Pancreas (tissue), 10 donors: ENCODE measurements at places on chromosomes 1 and 21.

GRCh38 chr1:236021424-236022135, 43.3 kb downstream of the NID1 start:
- no peak overlapping the region for H3K27ac ChIP-seq
- no peaks in the 10 kb centered on the region for H3K27me3 ChIP-seq
- no peak for DNase-seq
- H3K4me3 ChIP-seq: no peak overlapping the region
- H3K36me3 ChIP-seq: no peaks in the 10 kb centered on the region

DNA sequence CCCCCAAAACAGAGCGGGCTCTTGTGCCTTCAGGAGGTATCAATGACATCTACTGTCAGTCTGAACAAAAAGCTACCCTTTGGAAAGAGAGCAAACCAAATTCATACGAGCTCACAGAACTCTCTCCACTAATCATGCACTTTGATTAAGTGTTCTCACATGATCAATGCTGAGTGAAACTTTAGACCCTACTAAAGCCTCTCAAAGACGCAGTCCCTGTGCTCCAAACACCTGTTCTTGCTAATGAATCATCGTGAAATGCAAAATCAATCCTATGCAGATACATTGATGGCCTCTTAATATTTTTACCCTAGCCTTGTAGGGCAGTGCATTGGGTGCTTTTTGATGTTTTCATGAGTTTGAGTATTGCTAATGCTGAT, 113.4 kb downstream of the ZBTB18 start:
- H3K4me1 ChIP-seq: no peaks in the 10 kb centered on the region
- H3K27ac ChIP-seq: no peak overlapping the region
- no peaks in the 10 kb centered on the region for H3K36me3 ChIP-seq
- H3K27me3 ChIP-seq: no peaks in the 10 kb centered on the region

GRCh38 chr1:207812778-207813511, 61.1 kb downstream of the CD46 start:
- peaks cover 55% of the 10 kb centered on the region for H3K36me3 ChIP-seq
- no peak for DNase-seq
- no peak overlapping the region for H3K27ac ChIP-seq
- H3K27me3 ChIP-seq: no peaks in the 10 kb centered on the region
- peaks cover 59% of the 10 kb centered on the region for H3K4me1 ChIP-seq
- H3K4me3 ChIP-seq: no peak overlapping the region

GRCh38 chr21:39317134-39318090, 4.0 kb upstream of the BRWD1 start:
- H3K4me1 ChIP-seq: no peaks in the 10 kb centered on the region
- H3K36me3 ChIP-seq: no peaks in the 10 kb centered on the region
- H3K4me3 ChIP-seq: no peak overlapping the region
- H3K27me3 ChIP-seq: no peaks in the 10 kb centered on the region
- H3K27ac ChIP-seq: no peak overlapping the region
- DNase-seq: no peak

DNA sequence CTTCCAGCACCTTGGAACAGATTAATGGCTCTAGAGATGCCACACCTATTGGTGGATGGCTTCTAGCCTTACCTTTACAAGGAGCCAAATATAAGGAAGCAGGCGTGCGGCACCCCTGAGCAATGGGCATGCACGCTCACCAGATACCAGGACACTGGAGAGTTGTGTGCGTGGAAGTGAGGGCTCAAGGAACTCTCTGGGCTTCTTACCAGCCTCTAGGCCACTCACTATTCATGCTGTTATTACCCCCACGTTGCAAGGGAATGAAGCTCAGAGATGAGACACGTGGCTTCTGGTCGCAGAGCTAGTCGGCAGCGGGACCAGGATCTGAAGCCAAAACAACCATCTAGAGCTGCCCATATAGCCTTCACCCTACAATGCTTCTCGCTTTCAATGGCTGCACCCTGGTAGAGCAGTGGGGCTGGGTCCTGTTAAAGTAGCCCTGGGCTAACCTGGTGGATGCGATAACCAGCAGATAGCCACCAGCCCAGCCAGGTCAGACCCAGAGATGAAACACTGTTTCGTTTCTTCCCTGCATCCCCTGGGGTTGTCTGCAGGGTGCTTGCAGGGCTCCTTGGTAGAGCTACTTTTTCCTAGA, 396.4 kb upstream of the VAMP3 start:
- no peak overlapping the region for H3K27ac ChIP-seq
- H3K36me3 ChIP-seq: no peaks in the 10 kb centered on the region
- no peak overlapping the region for H3K4me3 ChIP-seq

DNA sequence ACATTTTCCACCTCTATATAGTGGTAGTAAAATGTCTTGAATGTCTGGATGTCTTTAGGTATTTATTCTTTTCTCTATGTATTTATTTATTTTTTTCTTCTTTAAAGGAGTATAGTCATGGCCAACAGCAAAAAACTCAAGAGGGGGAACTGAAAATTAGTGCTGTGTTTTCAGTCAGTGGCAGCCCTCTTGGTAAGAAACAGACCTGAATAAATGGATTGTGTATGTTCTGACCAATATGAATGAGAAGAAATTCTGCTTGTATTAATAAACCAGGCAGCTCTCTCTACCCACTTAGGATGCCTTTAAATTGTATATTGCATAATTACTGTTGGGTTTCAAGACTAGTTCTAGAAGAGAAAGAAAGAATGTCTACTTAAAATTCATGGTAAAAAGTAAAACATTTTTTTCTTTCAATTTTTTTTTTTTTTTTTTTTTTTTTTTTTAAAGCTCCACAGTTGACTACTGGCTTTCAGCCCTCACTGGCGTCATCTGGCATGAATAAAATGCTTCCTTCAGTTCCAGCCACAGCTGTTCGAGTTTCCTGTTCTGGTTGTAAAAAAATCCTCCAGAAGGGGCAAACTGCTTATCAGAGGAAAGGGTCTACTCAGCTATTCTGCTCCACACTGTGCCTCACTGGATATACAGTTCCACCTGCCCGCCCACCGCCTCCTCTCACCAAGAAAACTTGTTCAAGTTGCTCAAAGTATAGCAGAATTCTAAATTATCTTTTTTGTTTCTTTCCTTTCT, 101.6 kb downstream of the ZMYM4 start:
- DNase-seq: no peak
- H3K27ac ChIP-seq: peak overlapping the region; percentile 43
- no peaks in the 10 kb centered on the region for H3K36me3 ChIP-seq
- no peak overlapping the region for H3K4me3 ChIP-seq

- no peak overlapping the region for H3K4me3 ChIP-seq
- no peak for DNase-seq
- no peaks in the 10 kb centered on the region for H3K36me3 ChIP-seq
These were observed 423.2 kb upstream of the B3GALT2 start for GRCh38 chr1:193609592-193609991.

- H3K4me1 ChIP-seq: no peaks in the 10 kb centered on the region
- H3K4me3 ChIP-seq: no peak overlapping the region
- DNase-seq: no peak
- H3K36me3 ChIP-seq: peaks cover 24% of the 10 kb centered on the region
These were observed 61.3 kb downstream of the B3GALNT2 start for GRCh38 chr1:235442788-235443429.

- H3K36me3 ChIP-seq: no peaks in the 10 kb centered on the region
- DNase-seq: no peak
- H3K27ac ChIP-seq: no peak overlapping the region
- H3K4me1 ChIP-seq: no peaks in the 10 kb centered on the region
These were observed 1806.8 kb downstream of the BRINP3 start for GRCh38 chr1:188670837-188671236.

- no peak for DNase-seq
- H3K27me3 ChIP-seq: no peaks in the 10 kb centered on the region
- no peak overlapping the region for H3K27ac ChIP-seq
- no peaks in the 10 kb centered on the region for H3K36me3 ChIP-seq
- no peaks in the 10 kb centered on the region for H3K4me1 ChIP-seq
These were observed 88.9 kb upstream of the HAO2 start for GRCh38 chr1:119279456-119280381.

DNA sequence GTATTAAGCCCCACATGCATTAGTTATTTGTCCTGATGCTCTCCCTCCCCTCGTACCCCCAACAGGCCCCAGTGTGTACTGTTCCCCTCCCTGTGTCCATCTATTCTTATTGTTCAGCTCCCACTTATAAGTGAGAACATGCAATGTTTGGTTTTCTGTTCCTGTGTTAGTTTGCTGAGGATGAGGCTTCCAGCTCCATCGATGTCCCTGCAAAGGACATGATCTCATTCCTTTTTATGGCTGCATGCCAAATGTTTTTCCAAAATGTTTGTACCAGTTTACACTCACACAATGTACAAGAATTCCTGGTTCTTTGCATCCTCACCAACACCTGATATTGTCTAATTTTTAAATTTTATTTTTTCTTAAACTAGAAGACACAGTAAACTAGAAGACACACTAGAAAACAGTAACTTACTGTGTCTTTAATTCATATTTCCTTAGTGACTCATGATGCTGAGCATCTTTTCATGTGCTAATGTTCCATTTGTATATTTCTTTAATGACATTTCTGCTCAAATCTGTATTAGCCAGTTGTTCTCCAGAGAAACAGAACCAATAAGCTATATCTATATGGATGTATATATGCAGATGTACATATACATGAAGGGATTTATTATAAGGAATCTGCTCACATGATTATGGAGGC, 19.4 kb upstream of the USP1 start:
- no peaks in the 10 kb centered on the region for H3K27me3 ChIP-seq
- H3K4me1 ChIP-seq: no peaks in the 10 kb centered on the region
- DNase-seq: no peak
- no peaks in the 10 kb centered on the region for H3K36me3 ChIP-seq
- H3K4me3 ChIP-seq: no peak overlapping the region

DNA sequence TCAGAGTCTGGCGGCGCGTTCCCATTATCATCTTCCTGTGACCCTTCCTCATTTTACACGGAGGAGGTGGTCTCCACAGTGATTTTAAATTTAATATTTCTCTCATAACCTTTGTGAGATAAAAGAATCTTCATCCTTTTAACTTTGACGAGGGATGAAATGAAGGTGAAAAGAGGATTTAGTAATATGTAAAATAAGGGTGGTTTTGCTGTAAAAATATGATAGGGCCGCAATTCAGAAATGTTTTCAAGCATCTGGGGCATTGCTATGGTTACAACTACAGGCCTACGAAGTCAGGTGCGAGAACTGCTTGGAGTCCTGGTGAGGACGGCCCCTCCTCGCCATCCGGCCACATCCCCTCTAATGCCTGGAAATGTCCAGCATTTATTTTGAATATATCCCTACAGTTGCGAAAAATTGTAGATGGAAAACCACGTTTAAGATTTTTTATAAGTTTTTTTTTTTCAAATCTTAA, 422 bp upstream of the RSBN1 start:
- no peaks in the 10 kb centered on the region for H3K27me3 ChIP-seq
- H3K4me3 ChIP-seq: peak overlapping the region; percentile 5
- DNase-seq: peak; percentile 31
- H3K4me1 ChIP-seq: peaks cover 14% of the 10 kb centered on the region

DNA sequence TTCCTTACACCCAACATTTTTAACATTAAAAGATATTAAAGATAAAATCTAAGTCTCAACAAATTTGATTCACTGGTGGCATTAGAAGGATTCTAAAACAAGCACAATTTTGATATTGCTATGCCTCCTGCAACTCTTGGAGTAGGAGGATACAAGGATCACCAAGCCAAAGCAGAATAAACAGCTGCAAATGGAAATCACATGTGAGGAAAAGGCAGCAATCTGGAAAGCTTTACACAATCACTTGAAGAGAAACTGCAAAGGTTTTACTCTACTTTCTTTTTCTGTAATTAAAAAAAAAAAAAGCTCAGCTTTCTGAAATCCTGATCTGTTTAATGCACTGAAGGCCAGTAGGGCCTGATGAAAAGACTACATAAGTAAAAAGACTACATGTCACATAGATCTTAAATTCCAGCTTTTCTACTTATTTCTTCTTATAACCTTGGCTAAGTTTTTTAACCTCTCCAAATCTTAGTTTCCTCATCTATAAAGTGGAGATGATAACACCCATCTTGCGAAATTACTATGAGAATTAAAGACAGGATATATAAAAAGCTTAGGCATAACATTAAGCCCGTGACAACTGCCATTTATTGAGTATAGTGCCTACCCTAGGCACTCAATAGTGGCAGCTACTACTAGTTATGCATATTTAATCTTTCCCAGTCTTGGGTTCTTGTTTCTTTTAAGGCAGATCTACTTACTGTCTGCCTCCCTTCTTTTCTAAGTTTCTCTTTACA, 73.5 kb downstream of the EPS15 start:
- H3K27ac ChIP-seq: no peak overlapping the region
- no peak for DNase-seq
- no peak overlapping the region for H3K4me3 ChIP-seq
- no peaks in the 10 kb centered on the region for H3K4me1 ChIP-seq
- H3K27me3 ChIP-seq: no peaks in the 10 kb centered on the region

DNA sequence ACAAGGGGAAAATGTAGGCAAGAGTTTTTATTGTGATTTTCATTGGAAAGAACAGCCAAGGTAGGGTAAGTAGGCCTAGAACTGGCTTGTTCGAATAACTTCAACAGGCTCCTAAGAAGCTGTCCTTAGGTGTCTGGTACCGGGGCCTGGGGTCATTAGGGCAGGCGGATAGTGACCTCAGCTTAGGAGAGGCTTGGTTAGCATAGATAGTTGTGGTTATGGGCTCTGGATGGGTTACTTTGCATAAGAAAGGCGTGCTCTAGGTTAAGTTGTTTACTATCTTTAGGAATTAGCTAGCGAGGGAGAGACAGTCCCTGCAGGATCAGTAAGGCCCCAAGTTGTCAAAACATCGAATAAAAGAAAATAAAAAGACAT, 20.7 kb upstream of the HPCAL4 start:
- H3K36me3 ChIP-seq: no peaks in the 10 kb centered on the region
- no peak for DNase-seq
- no peak overlapping the region for H3K27ac ChIP-seq
- no peaks in the 10 kb centered on the region for H3K4me1 ChIP-seq
- H3K4me3 ChIP-seq: no peak overlapping the region

GRCh38 chr1:92324784-92325183, 25.9 kb downstream of the RPAP2 start:
- no peaks in the 10 kb centered on the region for H3K27me3 ChIP-seq
- H3K27ac ChIP-seq: no peak overlapping the region
- H3K4me3 ChIP-seq: no peak overlapping the region
- no peaks in the 10 kb centered on the region for H3K36me3 ChIP-seq
- DNase-seq: no peak

- DNase-seq: no peak
- no peaks in the 10 kb centered on the region for H3K4me1 ChIP-seq
These were observed 73.1 kb downstream of the GATAD2B start for GRCh38 chr1:153849487-153850185.

DNA sequence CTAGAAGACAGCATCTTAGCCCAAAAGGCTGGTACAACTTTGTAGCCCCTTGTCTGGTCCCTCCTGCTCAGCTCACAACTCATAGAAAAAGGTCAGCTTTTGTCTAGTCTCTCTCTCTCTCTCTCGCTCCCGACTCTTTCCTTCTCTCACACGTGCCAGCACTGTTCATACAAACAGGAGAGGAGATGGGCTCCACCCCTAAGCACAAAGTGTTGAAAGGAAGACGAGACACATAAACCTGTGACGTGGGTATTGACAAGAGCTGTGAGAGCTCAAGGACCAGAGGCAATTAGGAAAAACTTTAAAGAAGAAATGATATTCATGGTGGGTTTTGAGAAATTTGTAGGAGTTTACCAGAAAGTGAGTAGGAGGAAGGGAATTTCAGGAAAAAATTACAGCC, 23.6 kb upstream of the KCNC4 start:
- no peak overlapping the region for H3K27ac ChIP-seq
- DNase-seq: no peak
- H3K4me1 ChIP-seq: no peaks in the 10 kb centered on the region
- H3K27me3 ChIP-seq: no peaks in the 10 kb centered on the region
- H3K4me3 ChIP-seq: no peak overlapping the region
